Heart left ventricle (tissue), 16 donors: ENCODE measurements at places on chromosomes 4 and X. TPM values are rescaled to one million over a fixed set of nuclear protein-coding genes. Genes with fewer than 3 reads are reported as not detected.

ZNF674 gene
- total RNA-seq, result 5.6 TPM

SYNPO2 gene
- 288 TPM for total RNA-seq

SYP gene
- 1.6 TPM for total RNA-seq

ALB gene
- total RNA-seq, result 2.1 TPM

LRAT gene
- total RNA-seq, result 0.33 TPM

DNA sequence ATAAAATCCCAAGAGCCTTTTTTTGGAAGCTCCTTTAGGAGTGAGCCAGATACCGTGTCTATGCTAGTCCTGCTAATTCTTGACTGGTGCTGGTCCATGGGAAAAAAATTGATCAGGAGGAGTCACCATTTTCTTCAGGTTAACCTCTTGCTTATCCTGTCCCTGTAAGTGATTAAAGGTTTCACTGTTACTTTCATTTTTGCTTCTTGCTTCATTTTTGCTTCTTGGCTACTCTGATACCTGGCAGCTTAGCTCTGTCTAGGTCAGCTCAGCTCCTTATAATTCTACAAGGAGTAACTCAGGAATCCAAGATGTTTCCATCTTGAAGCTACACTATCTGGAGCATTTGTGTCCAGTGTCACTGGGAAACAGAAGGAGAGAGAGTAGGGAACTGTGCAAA, 45.7 kb downstream of the AFM start:
- DNase-seq, result no peak

DNA sequence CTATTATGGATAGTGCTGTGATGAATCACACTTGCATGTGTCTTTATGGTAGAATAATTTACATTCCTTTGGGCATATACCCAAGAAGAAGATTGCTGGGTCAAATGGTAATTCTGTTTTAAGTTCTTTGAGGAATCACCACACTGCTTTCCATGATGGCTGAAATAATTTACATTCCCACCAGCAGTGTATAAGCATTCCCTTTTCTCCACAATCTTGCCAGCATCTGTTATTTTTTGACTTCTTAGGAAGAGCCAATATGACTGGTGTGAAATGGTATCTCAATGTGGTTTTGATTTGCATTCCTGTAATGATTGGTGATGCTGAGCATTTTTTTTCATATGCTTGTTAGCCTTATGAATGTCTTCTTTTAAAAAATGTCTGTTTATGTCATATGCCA, 1120.2 kb downstream of the ARAP2 start:
- no peak for DNase-seq

DNA sequence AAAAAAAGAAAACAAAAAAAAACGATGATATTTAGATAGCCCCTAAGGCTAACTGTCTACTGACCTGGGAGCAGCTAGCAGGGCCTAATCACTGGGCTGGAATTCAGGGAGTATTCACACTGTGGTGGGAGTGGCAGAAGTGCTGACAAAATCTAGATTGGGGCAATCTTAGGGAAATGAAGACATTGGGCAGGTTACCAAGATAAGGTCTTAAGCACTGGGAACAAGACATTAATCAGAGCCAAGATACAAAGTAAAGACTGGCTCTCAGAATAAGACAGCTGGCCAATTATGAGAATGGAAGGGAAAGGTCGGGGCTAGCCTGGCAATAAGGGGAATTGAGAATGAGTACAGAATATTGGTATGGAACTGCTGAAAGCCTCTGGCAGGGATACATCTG, 100.2 kb upstream of the GRIA3 start:
- DNase-seq, result no peak

- no peak for DNase-seq
Observed at GRCh38 chr4:114754616-114755015, 156.0 kb downstream of the UGT8 start.

GRCh38 chr4:152100379-152101201, 339.8 kb upstream of the GATB start:
- no peak for DNase-seq

DNA sequence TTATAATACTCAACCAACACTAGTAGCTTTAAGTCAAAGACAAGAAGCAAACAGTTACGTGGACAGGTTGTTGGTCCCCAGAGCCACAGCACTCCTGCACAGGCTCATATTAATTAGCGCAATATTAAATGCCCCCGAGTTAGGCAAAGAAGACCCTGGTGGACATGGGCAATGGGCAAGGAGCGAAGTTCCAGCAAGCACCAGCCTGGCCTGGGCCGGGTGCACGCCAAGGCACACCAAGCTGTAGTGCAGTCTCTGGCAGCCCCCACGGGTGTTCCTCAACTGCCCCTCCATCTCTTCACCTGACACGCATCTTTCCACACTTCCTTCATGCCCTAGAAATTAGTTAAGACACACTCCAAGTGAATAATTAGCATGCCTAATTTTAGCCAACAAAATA, 20.1 kb downstream of the FAT1 start:
- no peak for DNase-seq

DNA sequence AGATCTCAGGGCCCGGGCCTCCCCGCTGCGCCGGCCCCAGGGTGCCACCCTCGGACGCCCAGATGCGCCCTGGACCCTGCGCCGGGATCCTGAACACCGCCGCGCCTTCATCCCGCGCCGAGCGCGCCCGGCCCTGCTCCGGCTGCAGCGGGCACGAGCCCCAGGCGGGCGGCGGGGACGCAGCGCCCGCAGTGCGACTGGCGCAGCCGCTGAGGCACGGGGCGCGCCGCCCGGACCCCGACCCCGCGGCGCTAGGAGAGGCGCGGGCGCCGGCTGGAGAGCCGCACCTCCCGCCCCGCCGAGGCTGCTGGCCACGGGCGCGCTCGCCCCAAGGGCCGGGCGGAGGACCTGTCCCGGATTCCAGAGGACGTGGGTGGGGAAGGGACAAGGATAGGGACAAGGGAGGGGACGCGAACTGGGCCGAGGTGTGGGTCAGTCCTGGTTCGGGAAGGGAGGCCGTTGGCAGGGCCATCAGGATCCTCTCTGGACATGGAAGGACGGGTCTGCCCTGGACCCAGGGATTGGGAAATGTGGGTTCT, 1.1 kb downstream of the ZFYVE28 start:
- DNase-seq, result no peak
